ENCODE measurements at places on chromosomes 6 and 20. TPM values are rescaled to one million over a fixed set of nuclear protein-coding genes. Genes with fewer than 3 reads are reported as not detected.

The SLC22A23 gene
- 16.3 TPM for total RNA-seq

The NRSN1 gene
- 0.28 TPM for total RNA-seq

The BFSP1 gene
- total RNA-seq = 0.81 TPM

The KCNK16 gene
- total RNA-seq = 1.7 TPM

The SLC17A2 gene
- total RNA-seq = not detected

The COL21A1 gene
- 0.64 TPM for total RNA-seq

The RRAGD gene
- total RNA-seq = 7.6 TPM

The RGL2 gene
- 70.8 TPM for total RNA-seq

The PM20D2 gene
- total RNA-seq = 5.4 TPM

The C20orf173 gene
- not detected for total RNA-seq

The KCNK15 gene
- total RNA-seq = 2.5 TPM

The RIPPLY2 gene
- total RNA-seq = 0.89 TPM

The GTSF1L gene
- total RNA-seq = not detected

The RAD21L1 gene
- not detected for total RNA-seq

The LPA gene
- total RNA-seq = 1.3 TPM

The C6orf120 gene
- 14.7 TPM for total RNA-seq

The GRIK2 gene
- 2.5 TPM for total RNA-seq

The FKBP1C gene
- total RNA-seq = not detected

The IFNGR1 gene
- total RNA-seq = 14.1 TPM

The HNF4A gene
- total RNA-seq = 23.6 TPM

The BPI gene
- total RNA-seq = not detected

The DEFB126 gene
- not detected for total RNA-seq

The UNC5CL gene
- total RNA-seq = 12.5 TPM

The DDO gene
- 3.8 TPM for total RNA-seq

The SPDEF gene
- 0.57 TPM for total RNA-seq

The PERP gene
- 17.3 TPM for total RNA-seq

The NT5E gene
- 2.5 TPM for total RNA-seq

The C20orf202 gene
- total RNA-seq = not detected

The HLA-DOA gene
- total RNA-seq = 1.2 TPM

The PTK6 gene
- total RNA-seq = 0.87 TPM

The SLC4A11 gene
- 0.19 TPM for total RNA-seq

The HTR1E gene
- 0.09 TPM for total RNA-seq

The LY6G6F gene
- not detected for total RNA-seq

The DNMT3B gene
- total RNA-seq = 3.2 TPM

The TCP11 gene
- not detected for total RNA-seq

The ADGRF5 gene
- total RNA-seq = 6.6 TPM

The CAGE1 gene
- not detected for total RNA-seq

The SFT2D1 gene
- 26.3 TPM for total RNA-seq

The PNLDC1 gene
- total RNA-seq = 0.35 TPM

The RCAN2 gene
- 2.7 TPM for total RNA-seq

The SPATA2 gene
- total RNA-seq = 7.0 TPM

The MUCL3 gene
- total RNA-seq = 5.6 TPM

The HSPA12B gene
- 1.2 TPM for total RNA-seq

The PI3 gene
- not detected for total RNA-seq

The DEFB110 gene
- not detected for total RNA-seq

The TBXT gene
- total RNA-seq = not detected

The TREML4 gene
- total RNA-seq = not detected

The KCNG1 gene
- total RNA-seq = 1.1 TPM

The SLC16A10 gene
- 28.2 TPM for total RNA-seq

The PTCRA gene
- not detected for total RNA-seq

The SLC32A1 gene
- not detected for total RNA-seq

Measured in pancreas (tissue), 10 donors.